Activated CD8-positive, alpha-beta T cell treated with anti-CD3 and anti-CD28 coated beads for 36 hours (primary cell): ENCODE measurements at places on chromosomes 5 and 9. TPM values are rescaled to one million over a fixed set of nuclear protein-coding genes. Genes with fewer than 3 reads are reported as not detected.
A peak's percentile ranks its signal among the peaks of the same experiment; 100 is the strongest.

DNA sequence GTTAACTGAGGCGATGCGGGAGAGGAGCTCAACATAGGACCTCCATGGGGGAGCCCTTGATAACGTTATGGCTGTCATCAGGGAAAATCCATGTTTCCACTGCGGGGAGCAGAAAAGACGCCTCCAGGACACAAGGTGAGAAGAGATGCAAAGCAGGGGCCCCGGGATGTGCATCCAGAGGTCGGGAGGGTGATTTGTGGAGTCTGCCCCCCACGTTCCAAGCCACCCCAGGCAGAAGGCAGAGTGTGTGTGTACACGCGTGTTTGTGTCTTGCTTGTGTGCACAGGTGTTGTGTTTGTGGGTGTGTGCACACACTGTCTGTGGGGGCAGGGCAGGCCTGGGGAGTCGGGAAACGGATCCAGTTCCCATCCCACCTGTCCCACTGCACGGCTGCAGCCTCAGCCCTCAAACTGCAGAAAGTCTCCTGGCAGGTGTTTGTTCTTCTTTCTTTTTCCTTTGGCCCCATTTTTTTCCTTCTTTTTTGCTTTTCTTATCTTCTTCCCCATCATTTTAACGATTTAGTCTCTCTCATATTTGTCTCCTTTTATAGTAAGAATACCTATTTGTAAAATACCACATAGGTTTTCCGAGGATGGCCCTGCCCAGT is 17.4 kb upstream of the PLEKHG4B start:
- H3K4me3 ChIP-seq, result no peak overlapping the region
- no peak for DNase-seq
- peaks cover 8% of the 10 kb centered on the region for H3K27me3 ChIP-seq
- no peaks in the 10 kb centered on the region for H3K4me1 ChIP-seq
- H3K27ac ChIP-seq, result no peak overlapping the region
- no peaks in the 10 kb centered on the region for H3K36me3 ChIP-seq

DNA sequence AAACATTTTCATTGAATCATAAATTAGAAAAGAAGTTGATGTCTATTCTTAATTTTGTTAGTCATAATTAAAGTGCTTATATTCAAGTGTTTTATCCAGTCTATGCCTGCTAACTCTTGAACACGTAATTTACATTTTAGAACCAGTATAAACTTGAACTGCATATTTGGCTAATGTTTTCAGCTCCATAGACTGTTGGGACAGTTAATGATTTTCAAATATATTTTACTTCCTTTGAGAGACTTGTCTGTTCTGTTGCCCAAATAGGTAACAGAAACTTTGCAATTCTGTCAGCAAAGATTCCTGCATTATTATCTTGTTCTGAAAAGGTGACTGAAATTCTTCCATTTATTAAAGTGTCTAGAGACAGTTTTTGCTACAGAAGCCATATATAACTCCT is 7.8 kb downstream of the ITGA2 start:
- H3K4me1 ChIP-seq, result peaks cover 2% of the 10 kb centered on the region
- no peaks in the 10 kb centered on the region for H3K36me3 ChIP-seq
- H3K27me3 ChIP-seq, result peaks cover 19% of the 10 kb centered on the region
- DNase-seq, result no peak
- no peak overlapping the region for H3K4me3 ChIP-seq

Gene LRRC70
- total RNA-seq, result 0.34 TPM

- peak; percentile 11 for DNase-seq
- no peak overlapping the region for H3K27ac ChIP-seq
- H3K4me1 ChIP-seq, result peaks cover 34% of the 10 kb centered on the region
- peaks cover 48% of the 10 kb centered on the region for H3K27me3 ChIP-seq
- H3K36me3 ChIP-seq, result no peaks in the 10 kb centered on the region
Measured at GRCh38 chr5:159096924-159097783, 2.6 kb downstream of the EBF1 start.

Gene TAF1L
- total RNA-seq, result not detected

- H3K4me1 ChIP-seq, result no peaks in the 10 kb centered on the region
- H3K27me3 ChIP-seq, result peaks cover 3% of the 10 kb centered on the region
- DNase-seq, result no peak
- no peak overlapping the region for H3K4me3 ChIP-seq
- no peak overlapping the region for H3K27ac ChIP-seq
Measured at GRCh38 chr9:16085167-16085726, 532.4 kb downstream of the CCDC171 start.

DNA sequence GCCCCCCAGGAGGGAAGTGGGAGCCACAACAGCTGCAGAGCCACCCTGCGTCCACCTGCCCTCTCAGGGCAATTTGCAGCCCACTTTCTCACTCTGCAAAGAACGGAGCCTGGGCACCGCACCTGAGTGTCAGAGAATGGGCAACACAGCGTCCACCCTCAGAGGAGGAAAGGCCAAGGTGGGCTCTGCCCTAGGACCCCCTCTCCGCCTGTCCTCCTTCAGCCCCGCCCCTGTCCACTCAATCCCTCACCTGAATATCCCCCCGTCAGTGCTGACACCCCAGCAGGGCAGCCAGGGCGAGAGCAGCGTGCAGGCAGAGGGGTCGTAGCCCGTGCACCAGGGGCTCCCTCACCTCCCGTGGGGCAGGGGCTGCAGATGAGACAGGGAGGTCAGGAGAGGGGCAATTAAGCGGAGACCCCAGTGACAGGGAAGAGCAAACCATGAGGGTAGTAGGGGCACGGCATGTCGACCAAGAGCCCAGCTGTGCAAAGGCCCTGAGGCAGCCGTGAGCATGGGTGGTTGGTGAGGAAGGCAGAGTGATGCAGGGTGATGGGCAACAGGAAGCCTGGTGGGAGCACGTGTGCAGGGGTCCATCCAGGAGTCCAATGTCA is 140.3 kb downstream of the OLFM1 start:
- H3K4me1 ChIP-seq, result no peaks in the 10 kb centered on the region
- peaks cover 7% of the 10 kb centered on the region for H3K27me3 ChIP-seq
- H3K36me3 ChIP-seq, result no peaks in the 10 kb centered on the region
- no peak for DNase-seq
- H3K27ac ChIP-seq, result no peak overlapping the region
- no peak overlapping the region for H3K4me3 ChIP-seq

Gene SYK
- total RNA-seq, result 0.56 TPM

DNA sequence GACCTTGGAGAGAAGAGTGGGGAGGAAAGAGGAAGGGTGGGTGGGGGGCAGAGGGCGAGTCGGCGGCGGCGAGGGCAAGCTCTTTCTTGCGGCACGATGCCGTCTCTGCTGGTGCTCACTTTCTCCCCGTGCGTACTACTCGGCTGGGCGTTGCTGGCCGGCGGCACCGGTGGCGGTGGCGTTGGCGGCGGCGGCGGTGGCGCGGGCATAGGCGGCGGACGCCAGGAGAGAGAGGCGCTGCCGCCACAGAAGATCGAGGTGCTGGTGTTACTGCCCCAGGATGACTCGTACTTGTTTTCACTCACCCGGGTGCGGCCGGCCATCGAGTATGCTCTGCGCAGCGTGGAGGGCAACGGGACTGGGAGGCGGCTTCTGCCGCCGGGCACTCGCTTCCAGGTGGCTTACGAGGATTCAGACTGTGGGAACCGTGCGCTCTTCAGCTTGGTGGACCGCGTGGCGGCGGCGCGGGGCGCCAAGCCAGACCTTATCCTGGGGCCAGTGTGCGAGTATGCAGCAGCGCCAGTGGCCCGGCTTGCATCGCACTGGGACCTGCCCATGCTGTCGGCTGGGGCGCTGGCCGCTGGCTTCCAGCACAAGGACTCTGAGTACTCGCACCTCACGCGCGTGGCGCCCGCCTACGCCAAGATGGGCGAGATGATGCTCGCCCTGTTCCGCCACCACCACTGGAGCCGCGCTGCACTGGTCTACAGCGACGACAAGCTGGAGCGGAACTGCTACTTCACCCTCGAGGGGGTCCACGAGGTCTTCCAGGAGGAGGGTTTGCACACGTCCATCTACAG is 760 bp downstream of the NPR3 start:
- no peak overlapping the region for H3K27ac ChIP-seq
- peaks cover 35% of the 10 kb centered on the region for H3K4me1 ChIP-seq
- DNase-seq, result peak; percentile 12
- H3K4me3 ChIP-seq, result no peak overlapping the region
- no peaks in the 10 kb centered on the region for H3K36me3 ChIP-seq
